Kidney tubule cell (primary cell): ENCODE measurements at places on chromosomes 16 and 17.

- DNase-seq, result no peak
Measured at GRCh38 chr17:32604966-32605365, 118.2 kb downstream of the CDK5R1 start.

- DNase-seq, result no peak
Measured at GRCh38 chr16:20614186-20615141, 38.3 kb upstream of the ACSM2B start.

GRCh38 chr17:79971651-79972050, 64.0 kb downstream of the TBC1D16 start:
- DNase-seq, result no peak

DNA sequence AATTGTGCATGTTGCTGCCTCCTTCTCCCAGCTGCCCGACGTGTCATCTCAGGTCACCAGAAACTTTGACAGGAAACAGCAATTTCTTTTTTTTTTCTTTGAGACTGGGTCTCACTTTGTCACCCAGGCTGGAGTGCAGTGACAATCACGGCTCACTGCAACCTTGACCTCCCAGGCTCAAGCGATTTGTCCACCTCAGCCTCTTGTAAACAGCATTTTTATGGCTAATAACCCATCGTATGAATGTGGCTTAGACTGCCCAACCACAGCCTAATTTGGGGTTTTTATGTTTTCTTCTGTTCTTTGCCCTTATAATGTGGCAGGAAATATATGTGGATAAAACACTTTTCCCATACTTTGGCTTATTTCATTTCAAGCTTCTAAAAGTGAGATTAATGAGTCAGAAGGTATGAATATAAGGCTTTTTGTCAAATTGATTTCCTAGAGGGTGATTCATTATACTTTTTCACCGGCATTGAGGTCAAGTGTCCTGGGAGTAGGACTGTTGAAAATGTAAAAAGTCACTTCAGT, 31.0 kb upstream of the SLC5A10 start:
- DNase-seq, result peak; percentile 59

GRCh38 chr16:48420437-48420836, 35.2 kb upstream of the SIAH1 start:
- DNase-seq, result no peak

GRCh38 chr17:56919717-56920116, 5.9 kb upstream of the TRIM25 start:
- DNase-seq, result no peak

GRCh38 chr16:20675488-20676267, 21.8 kb downstream of the ACSM1 start:
- DNase-seq, result peak; percentile 83

DNA sequence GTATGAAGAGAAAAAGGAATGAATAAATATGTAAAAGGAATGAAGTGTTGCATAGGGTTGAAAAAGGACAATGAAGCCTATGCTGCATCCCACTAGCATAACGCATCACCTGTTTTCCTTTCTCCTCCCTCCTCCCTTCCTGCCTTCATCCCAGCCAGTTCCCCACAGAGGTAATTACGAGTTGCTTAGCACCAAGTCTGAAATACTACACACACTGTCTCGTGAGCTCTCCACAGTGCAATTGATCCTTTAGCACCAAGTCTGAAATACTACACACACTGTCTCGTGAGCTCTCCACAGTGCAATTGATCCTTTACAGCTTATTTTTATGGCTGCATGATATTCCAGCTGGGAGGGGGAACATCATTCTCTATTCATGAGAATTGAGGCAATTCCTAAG, 1.1 kb upstream of the DRC7 start:
- no peak for DNase-seq

- DNase-seq, result no peak
Measured at GRCh38 chr16:56354016-56354415, 71.3 kb downstream of the AMFR start.

- no peak for DNase-seq
Measured at GRCh38 chr17:8611619-8612298, 18.8 kb downstream of the MYH10 start.

DNA sequence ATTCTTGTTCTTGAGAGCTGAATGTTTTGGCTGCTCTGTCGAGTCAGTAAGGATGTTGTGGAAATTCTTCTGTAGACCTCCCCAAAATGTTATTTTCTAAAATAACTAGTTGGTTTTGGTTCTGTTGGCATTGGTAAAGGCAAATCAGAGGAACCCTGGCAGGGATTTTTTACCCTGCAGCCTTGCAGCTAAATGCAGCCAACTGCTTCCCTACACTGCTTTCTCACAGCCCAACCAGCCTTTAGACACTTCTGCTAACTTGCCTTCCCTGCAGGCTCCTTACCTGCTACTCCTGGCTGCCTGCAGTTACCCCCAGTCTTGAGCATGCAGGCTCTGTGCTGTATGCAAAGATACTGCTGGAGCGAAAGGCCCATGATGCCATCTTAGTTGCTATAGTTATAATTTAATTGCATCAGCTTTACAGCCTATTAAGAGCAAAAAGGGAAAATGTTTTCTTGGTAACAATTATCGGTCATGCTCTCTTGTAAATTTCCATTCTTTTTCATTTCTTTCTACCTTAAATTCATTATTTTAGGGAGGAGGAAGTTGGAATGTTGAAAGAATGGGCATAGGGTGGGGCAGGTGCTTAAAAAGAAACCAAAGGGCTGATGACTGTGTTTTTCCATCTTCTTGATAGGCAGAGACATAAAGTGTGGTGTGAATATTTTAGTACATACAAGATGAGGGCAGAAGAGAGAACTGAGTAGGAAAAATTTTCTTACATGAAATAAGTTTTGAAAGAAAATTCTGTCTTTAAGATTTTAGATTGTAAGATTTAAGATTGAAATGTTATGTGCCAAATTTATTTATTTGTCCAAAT, 20.0 kb downstream of the NUP93 start:
- DNase-seq, result no peak

DNA sequence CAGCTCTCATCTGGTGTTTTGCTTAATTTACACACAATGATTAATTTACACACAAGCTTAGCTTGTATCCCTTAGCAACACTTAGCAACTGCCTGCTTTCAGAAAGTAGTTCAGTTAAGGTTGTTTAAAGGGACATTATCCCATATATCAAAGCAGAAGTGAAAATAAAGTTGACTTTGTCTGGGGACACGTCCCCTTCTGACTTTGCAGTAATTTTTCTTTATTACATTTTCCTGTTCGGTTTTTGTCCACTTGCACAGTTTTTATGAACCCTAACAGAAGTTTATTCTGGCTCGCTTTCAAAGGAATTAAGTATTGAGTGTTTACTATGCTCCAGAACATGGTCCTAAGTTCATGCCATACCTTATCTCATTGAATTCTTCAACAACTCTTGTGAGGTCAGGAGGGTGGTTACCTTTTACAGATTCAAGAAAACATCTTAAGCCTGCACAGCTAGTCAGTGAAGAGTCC, 41.5 kb downstream of the ARHGAP44 start:
- DNase-seq, result no peak

- no peak for DNase-seq
Measured at GRCh38 chr16:30907064-30907463, 10.7 kb downstream of the CTF1 start.

DNA sequence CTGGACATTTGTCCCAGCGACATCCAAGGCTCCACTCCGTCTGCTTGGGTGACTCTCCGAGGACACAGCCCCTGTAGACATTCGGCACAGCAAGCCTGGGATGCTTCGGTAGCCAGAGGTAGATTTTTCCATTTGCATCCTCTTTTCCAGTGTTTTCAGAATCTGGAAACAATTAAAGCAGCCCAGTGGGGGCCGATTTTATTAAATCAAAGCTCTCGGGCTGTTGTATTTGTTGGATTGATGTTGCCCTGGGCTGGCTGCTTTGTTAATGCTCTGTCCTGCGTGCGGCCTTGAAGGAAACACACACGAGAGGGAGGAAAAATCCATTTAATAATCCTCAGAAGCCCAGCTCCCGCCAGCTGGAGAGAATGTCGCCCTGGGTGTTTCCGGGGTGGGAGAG, 158.1 kb upstream of the CIBAR2 start:
- no peak for DNase-seq

DNA sequence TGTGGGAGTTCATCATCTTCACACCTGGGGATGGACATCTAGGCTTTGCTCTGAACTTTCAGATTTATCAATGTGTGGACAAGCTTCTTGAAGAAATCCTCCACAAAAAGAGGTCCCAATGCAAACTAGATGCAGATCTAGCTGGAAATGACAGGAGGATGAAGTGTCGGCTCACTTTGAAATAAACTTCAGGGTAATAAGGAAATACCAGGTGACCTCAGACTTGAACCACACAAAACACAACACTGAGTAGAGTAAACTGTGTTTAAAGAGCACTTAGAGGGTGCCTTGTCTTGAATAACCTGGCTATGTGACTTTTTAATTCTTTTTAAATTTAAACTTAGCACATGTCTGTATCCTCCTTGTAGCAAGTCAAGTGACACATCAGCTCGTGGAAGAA, 27.2 kb upstream of the TEKT3 start:
- no peak for DNase-seq

- DNase-seq, result no peak
Measured at GRCh38 chr16:27995378-27995777, 68.1 kb downstream of the GSG1L start.

GRCh38 chr17:82226809-82227628, 1.8 kb upstream of the SLC16A3 start:
- DNase-seq, result no peak

DNA sequence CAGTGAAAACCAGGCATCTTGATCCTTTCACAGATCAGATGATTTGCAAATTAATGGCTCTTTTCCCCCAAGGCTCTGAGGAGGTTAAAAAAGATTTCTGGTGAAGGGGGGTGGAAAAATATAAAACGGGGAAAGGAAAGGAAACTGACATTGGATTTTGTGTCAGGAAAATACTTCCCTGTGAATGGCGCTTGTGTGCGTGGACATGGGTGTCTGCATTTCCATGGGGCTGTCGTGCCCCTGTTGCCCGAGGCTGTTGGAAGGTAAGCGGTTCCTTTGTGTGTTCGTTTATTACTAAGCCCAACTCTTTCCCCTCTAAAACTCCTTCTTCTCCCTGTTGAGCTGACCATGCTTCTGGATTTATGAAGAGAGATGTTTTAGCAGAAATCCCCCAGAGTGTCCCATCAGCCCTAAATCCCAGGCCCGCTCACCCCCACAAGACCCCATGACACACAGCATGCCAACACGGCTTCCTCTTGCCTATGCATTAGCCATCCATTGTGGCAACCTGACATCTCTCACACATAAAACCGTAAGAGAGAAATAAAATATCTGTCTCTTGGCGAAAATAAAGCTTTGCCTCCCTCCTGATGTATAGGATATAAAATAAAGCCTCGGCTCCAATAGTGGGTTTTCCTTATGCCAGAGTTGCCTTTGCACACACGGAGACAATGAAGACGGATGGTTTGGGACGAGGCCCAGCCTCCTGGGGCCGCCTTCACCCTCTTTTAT, 7.3 kb upstream of the LHX1 start:
- no peak for DNase-seq

- no peak for DNase-seq
Measured at GRCh38 chr17:9209347-9209746, 188.0 kb downstream of the NTN1 start.

DNA sequence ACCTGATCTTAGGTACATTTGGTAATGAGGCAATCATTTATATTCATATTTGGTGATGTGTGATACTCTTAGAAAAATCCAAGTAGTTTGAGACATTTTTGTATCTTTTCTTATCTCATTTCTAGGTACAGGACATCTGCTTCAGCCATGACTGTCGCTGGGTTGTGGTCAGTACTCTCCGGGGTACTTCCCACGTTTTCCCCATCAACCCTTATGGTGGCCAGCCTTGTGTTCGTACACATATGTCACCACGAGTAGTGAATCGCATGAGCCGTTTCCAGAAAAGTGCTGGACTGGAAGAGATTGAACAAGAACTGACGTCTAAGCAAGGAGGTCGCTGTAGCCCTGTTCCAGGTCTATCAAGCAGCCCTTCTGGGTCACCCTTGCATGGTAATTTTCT, 312.2 kb downstream of the BCAS3 start:
- no peak for DNase-seq

DNA sequence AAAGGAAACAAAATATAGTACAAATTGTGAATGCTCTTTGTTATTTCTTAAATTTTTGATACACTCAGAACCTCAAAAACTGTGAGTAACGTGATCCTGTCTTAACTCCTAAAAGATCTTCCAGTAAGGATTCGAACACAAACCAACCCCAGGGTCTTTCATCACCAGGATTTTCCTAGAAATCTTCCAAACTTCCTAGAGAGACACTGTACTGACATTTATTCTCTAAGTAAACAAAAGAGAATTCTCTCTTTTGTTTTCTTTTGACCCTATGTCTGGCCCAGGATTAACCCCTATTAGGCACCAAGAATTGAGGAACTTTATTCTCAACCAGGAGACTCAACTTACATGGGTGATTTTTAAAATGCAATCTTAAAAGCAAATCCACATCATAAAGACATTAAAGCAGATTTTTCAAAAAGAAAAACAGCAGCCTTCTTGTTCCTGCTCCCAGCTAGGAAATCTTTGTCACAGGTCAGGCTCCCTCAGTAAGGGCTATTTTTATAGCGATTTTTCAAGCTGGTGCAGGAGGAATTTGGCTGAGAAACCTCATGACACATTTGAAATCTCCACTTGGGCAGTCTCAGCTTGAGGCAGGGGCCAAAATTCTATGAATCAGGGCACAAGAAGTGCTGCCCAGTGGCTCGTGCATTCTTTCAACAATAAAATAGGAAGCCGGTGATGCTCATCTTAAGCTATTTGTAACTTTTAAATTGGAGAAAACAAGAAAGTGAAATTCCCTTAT, 6.2 kb upstream of the SMG1 start:
- DNase-seq, result peak; percentile 86

DNA sequence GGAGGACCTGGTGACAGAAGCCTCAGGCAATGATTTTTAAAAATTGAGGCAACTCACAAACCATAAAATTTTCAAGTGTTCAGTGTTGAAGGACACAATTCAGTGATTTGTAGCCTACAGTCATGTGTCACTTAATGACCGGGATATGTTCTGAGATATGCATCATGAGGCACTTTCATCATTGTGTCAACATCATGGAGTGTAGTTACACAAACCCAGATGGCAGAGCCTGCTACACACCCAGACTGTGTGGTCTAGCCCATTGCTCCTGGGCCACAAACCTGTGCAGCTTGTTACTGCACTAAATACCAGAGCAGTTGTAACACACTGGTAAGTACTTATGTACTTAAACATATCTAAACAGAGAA, 1.6 kb downstream of the PRSS41 start:
- peak; percentile 61 for DNase-seq

DNA sequence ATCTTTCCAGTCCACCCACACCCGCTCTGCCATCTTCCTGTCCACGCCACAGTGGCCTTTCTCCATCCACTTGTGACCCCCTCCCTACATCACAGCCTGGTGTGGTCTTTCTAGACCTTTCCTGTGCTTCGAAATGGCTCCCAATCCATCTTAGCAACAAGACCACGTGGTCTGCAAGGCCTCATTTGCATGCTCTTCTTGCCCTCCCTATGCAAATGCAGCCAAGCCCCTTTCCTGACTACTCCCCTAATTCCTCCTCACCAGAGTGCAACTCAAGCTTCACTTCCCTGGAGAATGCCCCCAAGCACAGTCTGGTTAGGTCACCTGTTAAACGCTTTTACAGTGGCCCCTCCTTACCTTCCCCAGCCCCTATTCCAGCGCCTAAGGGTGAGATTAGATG, 6.1 kb downstream of the PPP1R9B start:
- no peak for DNase-seq

GRCh38 chr17:78114831-78115723, 13.5 kb downstream of the TMC6 start:
- no peak for DNase-seq
